GM04504 (cell line): ENCODE measurements at places on chromosomes 5 and 9.

DNA sequence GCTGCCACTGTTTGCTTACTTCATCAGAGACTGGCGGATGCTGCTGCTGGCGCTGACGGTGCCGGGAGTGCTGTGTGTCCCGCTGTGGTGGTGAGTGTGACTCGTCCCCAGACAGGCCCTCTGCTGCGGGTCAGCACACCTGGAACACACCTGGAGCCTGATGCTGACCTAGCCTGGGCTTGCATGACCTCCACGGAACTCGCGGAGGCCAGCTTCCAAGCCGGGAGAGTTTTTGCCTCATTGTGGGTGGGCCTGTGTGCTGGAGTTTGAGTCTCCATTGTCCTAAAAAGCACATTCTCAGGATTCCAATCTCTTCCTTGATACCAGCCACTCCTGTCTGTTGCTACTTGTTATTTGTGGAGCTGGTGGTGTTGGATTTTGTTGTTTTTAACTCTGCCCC, 28.1 kb downstream of the SLC22A4 start:
- DNase-seq: no peak

DNA sequence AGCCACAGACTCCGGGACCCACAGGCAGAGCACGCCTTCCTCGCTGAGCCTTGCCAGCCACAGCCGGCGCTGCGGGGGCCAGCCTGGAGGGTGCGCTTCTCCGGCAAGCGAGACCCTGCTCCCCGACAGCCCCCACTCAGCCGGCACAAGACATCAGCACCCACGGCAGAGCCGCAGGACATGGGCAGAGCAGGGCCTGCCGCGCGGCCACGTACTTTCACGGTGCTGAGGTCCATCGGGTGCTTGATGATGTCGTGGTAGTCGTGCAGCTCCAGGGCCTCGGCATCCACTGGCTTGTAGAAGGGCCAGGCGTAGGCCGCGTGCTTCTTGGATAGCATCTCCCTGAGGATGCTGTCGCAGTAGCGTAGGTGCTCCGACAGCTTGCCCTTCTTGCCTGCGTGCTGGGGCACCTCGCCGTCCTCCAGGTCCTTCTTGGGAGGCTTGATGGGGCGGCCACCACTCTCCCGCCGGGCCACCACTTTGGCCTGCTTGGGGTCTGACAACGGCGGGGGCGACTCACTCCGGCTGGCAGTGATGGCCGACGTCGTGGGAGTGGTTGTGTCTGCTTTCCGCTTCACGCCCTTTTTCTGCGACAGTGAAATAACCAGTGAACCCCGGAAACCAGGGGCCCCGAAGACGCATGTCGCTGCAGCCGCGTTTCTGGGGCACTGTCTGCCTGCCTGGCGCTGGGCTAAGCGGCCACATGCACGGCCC, 19.8 kb downstream of the BRD3 start:
- no peak for DNase-seq

- no peak for DNase-seq
Observed at GRCh38 chr5:93431250-93431649, 149.8 kb downstream of the NR2F1-AS1 start.

DNA sequence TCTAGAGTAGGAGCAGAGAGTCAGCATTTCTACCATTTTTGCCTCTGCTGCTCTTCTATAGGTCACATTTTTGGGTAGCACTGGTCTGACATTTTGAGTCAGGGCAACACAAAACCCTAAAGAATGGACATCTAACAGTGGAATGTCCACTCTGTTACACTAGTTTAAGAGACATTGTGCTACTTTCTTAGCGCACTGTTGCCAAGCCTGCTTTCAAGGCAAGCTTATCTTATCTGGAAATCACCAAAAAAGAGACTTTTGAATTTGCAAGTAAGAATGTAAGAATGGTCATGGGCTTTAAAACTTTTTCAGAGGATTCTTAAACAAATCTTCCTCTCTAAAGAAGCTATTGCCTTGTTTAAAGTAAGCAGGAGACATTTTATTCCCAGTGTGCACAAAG, 73.0 kb upstream of the STARD4 start:
- no peak for DNase-seq

DNA sequence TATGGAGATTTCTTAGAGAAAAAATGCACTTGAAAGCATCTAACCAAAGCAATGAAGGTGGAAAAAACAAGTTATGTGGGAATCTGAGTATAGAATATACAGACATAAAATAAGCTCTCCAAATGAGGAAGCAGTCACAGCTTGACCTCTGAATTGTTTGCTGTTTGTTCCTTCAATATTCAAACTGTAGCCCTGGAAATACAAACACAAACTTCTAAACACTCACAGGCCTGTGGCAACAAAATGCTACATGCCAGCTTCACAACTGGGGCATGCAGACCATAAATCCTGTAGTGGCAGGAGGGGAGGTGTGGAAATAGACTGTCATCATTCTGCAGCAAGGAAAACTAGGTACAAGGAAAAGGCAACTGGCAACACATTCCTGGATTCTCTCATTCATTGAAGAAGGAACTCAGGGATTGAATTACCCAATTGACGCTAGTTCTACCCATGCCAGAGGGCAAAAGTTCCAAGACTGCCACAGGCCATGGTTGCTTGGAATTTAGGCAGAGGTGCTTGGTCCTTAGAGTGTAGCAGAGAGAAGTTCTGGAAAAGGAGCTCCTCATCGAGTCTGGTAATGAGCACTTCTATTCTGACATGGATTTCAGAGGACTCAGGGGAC, 349.6 kb downstream of the PDE4D start:
- no peak for DNase-seq

DNA sequence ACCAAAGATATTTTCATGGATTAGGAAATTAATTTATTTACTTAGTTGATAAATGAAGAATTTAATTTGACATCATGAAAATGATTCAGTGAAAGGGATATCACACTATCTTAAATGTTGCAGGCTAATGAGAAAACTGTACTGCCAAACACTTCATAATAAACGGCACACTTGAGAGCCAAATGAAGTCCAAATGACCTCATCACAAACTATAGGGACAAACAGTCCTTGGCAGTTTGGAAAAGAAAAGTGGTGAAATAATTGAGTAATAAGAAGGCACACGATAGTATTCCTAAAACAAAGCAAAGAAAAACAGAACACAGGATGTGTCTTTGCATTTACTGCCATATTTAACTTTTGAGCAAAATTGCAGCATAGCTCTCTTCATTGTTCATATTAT, 116.9 kb upstream of the TLR4 start:
- DNase-seq: no peak

DNA sequence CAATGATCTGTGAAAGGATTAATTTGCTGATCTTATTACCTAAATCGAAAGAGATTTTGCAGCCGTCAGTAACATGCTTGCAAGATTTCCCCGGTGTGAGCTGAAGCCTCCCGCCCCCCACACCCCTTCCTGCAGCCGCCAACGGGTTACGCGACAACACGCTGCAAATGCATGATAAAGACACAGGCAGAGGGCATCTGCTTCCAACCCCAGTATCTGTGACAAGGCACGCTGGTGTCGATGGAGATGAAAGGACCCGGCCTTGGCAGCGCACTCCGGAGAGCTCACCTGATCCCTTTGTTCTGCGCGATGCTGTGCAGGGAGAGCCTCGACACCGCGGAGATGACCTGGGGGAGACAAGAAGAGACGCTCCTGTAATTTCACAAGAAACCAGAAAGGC, 122.9 kb upstream of the SARDH start:
- no peak for DNase-seq

DNA sequence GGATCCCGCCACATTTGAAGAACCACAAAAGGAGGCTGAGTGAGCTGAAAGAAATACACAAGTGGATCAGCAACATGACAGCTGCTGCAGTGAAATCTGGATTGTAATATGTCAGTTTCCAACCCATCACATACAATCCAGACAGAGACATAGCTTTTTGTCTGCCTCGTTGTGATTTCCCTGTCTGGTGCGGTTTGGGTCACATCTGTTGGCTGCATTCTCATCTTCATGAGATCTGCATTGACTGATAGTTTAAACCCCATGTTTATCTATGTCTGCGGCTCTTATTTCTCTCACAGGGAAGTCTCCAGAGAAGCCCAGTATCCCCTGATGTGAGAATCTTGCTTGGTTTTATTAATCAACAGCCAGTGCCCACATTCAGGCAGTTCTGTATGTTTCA, 403.1 kb upstream of the ZNF608 start:
- no peak for DNase-seq

- DNase-seq: no peak
Observed at GRCh38 chr5:156219483-156220005, 107.4 kb upstream of the SGCD start.

DNA sequence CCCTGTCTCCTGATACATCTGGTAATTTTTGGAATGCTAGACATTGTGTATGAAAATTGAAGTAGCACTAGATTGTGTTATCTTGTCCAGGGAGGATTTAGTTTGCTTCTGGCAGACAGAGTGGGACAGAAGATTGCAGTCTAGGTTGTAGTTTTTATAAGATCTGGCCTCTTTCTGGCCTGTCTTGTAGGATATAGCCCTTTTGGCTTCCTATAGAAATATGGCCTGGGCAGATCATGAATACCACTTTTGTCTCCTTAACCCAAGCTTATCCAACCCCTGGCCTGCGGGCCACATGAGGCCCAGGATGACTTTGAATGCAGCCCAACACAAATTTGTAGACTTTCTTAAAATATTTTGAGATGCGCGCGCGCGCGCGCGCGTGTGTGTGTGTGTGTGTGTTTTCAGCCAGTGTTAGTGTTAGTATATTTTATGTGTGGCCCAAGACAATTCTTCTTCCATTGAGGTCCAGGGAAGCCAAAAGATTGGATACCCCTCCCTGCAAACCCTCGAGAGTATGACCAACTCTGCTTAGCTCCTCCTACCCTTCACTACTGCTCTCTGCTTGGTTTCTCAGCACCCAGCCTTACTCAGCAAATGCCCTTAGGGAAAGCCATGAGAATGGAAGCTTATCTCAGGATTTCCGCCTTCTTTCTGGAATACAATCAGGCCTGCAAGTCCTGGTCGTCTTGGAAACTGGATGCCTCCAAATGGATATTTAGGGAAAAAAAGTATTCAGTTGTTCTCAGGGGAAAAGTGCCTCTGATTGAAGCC, 26.5 kb downstream of the ANKRD33B start:
- DNase-seq: no peak

- DNase-seq: no peak
Observed at GRCh38 chr5:107500347-107500746, 170.4 kb downstream of the EFNA5 start.
